AG04449 (cell line): ENCODE measurements at places on chromosomes 11 and 22.

GRCh38 chr11:117670924-117671323 lies 126.1 kb downstream of the DSCAML1 start:
- no peak for DNase-seq

- no peak for DNase-seq
These were observed 34.5 kb upstream of the RIC3 start for GRCh38 chr11:8203414-8203715.

DNA sequence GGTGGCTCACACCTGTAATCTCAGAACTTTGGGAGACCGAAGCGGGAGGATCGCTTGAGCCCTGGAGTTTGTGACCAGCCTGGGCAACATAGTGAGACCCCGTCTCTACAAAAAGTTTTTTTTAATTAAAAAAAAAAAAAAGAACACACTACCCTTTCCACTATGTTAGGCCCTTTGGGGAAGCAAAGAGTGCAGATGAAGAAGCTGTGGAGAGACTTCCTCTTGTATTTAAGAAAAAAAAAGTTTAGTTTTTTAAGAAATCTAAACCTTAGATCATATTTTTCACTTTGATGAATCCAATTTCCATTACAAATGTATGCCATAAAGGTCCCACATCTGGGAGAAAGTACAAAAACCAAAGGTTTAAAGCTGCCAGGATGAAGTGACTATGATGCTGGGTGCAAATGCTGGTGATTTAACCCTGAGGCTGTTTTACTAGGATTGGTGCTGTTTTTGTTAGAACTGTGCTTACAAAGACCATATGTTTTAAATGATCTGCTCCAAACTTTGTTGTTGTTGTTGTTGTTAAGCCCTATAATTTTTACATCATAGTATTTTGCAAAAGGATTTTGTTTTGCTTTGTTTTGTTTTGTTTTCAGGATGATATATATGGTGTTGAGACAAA lies 28.9 kb upstream of the ACER3 start:
- no peak for DNase-seq

GRCh38 chr11:128324531-128325141 lies 262.7 kb downstream of the ETS1 start:
- no peak for DNase-seq

GRCh38 chr11:46696212-46696558 lies 4.2 kb downstream of the ARHGAP1 start:
- DNase-seq = no peak

GRCh38 chr11:33935461-33936456 lies 43.9 kb upstream of the LMO2 start:
- DNase-seq = no peak

GRCh38 chr11:124762624-124763155 lies 600 bp upstream of the ESAM start:
- no peak for DNase-seq

DNA sequence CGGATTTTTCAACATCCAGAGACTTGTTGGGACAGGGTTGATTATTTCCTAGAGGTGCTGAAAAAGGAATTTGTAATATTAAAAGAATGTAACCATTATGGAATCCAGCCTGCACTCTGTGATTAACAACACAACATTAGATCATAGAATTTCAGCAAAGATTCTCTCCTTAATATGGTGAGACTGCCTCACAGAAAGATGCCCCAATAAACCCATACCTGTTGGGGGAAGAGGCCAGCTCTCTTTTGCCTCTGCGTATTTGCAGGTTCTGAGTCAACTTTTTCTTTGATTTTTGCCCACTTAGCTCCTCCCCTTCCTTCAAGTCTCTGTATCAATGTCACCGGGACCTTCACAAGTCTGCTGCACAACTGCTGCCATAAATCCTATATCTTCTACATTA lies 12.4 kb upstream of the MTMR3 start:
- DNase-seq = no peak

- no peak for DNase-seq
These were observed 47.1 kb upstream of the UCP3 start for GRCh38 chr11:74055938-74056337.

DNA sequence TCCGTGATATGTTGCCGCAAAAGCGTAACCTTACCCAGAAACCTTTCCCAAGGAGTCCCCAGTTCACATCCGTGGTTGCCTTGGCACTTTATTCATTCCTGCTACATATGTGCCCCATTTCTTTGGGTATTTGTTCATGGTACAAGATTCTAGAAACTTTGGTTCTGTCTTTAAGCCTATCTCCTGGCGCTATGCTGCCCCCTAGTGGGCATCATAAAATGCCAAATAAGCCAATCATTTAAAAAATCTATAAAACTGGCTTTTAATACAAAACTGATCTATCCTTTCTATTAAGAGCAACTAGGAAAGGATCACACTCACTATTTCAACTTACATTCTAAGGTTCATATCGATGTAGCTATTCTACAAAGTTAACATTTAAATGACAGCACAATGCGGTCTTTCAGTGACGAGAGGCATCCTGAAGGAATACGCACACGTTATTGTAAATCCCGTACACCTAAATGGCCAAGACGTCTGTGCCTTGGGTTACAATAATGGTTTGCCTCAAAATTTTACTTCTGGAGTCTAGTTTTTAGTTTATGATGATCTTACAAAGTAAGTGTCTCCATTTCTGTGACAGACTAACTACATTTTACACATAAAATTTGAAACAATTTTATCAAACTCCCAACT lies 16.2 kb downstream of the PIWIL3 start:
- no peak for DNase-seq

- no peak for DNase-seq
These were observed 68.1 kb downstream of the UBASH3B start for GRCh38 chr11:122723576-122723975.

DNA sequence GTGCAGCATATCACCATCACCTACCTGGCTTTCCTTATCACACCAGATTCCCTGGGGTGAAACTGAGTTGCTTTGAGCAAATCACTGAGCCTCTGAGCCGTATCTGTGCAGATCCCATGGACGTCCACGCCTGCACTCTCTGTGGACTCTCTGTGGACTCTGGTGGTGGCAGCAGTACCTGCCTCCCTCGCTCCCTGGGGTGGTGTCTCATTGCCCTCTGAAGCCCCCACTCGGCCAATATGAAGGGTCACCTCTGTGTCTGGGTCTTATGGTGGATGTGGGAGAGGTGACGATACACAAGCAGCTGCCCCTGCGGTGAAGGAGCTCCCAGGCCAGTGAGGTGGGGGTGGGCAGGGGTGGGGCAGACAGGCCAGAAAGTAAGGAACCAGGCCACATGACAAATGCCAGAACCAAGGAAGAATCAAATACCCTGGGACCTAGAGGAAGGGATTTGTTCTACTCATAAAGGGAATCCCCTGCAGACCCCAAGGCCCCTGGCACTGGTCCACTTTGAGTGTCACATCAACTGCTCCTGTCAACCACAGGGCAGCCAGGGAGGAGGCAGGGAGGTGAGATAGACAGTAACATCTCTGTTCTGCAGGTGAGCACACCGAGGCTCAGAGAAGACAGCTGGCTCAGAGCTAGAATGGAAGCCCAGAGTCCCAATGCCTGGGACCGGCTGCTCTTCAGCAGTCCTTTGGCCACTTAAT lies 9.2 kb upstream of the CHST1 start:
- DNase-seq = no peak

- no peak for DNase-seq
These were observed 4.5 kb downstream of the CD81 start for GRCh38 chr11:2381494-2382128.

GRCh38 chr22:22893077-22893805 lies 5.6 kb downstream of the IGLL5 start:
- DNase-seq = no peak

DNA sequence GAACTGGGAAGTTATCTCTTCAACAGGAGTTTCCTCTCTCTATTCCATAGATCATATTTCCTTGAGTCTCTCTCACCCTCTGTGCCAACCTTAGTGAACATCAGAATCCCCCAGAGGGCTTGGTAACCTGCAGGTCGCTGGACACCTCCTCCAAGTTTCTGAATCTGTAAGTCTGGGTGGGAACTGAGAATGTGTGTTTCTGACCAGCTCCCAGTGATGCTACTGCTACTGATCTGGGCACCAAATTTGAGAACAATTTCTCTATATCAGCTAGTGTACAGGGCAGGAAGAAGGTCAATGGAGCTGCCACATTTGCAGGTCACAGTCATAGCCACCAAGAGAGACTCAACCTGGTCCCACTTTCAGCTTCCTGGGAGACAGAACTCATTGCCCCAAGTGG lies 62.9 kb downstream of the RCN1 start:
- no peak for DNase-seq

- DNase-seq = no peak
These were observed 4.4 kb upstream of the KRTAP5-9 start for GRCh38 chr11:71543866-71544265.

- no peak for DNase-seq
These were observed 548.2 kb downstream of the TBC1D22A start for GRCh38 chr22:47310601-47311000.

DNA sequence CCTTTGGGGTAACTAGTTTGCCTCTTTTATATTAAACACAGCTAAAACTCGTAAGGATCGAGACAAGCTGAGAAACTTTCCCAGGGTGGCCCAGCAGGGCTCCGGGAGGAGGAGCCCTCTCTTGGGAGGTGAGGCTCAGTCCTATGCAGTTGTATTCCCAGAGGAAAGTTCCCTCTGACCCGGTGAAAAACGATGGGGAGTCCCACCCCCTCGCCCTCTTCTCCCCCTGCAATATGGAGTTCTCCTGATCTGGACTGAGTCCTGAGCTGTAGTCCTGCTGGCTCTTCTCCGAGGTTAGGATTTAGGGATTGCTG lies 1.3 kb downstream of the NTM start:
- no peak for DNase-seq

GRCh38 chr11:121321614-121322243 lies 29.2 kb downstream of the SC5D start:
- DNase-seq = no peak

GRCh38 chr11:117696540-117696939 lies 100.5 kb downstream of the DSCAML1 start:
- no peak for DNase-seq

DNA sequence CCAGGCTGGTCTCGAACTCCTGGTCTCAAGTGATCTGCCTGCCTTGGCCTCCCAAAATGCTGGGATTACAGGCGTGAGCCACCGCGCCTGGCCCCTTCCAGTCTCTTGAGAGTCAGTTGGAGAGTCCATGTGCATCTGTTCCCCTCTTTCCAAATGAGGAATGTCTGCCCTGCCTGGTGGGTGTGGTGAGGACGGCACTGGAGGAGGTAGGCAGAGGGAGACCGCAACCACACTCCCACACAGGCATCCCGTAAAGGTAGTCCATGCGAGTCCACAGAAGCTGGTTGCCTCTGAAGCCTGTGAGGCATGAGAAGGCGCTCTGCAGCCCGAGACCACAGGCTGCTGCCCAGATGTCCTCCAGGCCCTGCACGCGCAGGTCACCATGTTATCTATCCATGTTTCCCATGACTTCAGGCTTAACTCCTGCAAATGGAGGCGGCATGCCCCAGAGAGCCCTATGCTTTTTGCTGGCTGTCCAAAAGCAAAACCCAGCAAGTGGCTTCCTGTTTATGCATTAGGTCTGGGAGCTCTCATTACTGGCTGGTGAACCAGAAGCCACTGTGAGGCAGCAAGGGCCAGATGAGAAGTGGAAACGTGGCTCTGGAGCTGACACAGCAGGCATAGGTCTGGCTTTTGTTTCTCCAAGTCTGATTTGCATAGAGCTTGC lies 43.4 kb downstream of the GRIK4 start:
- DNase-seq = no peak

- DNase-seq = no peak
These were observed 1.9 kb downstream of the LRP4 start for GRCh38 chr11:46916286-46917108.

GRCh38 chr11:23836981-23837380 lies 659.9 kb upstream of the LUZP2 start:
- no peak for DNase-seq

GRCh38 chr11:67420147-67420645 lies 4.7 kb downstream of the CARNS1 start:
- no peak for DNase-seq

DNA sequence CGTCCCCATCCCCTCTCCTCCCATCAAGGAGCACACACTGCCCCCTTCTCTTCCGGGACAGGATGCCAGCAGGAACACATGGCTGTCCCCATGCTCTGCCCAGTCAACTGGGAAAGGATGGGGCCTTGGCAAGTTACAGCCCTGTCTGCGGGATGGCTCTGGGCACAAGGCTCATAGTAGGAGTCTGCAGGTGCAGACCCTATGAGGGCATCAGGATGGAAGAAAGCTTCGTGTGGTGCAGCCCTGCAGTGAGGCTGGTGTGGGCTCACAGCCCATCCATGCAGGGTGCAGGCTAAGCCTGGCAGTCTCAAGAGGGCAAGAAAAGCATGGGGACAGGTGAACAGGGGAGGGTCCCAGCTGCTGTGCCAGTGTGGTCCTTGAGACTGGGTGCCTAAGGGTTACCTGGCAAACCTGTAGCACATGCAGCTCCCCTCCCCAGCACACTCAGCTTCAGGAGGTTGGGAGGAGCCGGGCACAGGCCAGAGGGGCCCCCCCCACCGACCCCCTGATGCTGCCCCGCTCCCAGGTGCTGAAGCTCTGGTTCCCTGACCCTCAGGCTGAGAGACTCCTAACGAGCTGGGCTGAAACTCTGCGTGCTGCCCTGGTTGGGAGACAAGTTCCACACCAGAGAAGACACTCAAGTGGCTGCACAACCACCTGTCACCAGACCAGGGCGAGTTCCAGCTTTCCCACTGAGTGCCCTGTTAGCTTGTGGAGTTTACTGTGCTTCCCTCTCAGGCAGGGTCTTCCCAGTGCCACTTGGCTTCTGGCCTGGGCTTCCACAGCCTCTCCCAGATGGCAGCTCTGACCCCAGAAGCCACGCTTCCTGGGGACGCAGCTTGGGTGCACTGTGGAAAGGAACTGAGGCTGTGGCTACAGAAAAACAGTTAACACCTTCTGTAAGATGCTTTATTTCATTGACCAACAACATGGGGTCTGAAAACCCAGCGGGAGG lies 3.3 kb upstream of the SCARF2 start:
- no peak for DNase-seq

- no peak for DNase-seq
These were observed 4.7 kb downstream of the ZDHHC13 start for GRCh38 chr11:19121646-19122045.

- DNase-seq = no peak
These were observed 417.0 kb upstream of the DDI1 start for GRCh38 chr11:103619480-103619879.

DNA sequence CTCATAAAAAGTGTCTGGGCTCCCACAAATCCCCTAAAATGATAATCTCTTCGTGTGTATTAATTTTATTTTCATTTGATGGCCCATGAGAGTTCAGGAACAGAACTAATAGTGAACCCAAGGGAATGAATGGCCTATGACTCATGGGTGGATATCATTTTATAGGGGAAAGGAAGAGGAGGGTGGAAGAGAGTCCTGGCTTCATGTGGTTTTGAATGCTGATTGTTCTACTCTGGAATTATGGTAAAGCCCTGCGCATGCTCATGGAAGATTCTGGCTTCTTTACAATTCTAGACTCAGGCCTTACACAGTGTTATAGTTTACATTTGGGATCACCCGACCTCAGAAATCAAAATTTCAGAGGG lies 35.2 kb downstream of the MAML2 start:
- peak; percentile 66 for DNase-seq

- no peak for DNase-seq
These were observed 1033.7 kb upstream of the CCDC90B start for GRCh38 chr11:84319863-84320262.

- DNase-seq = no peak
These were observed at the start of gene PTH for GRCh38 chr11:13495929-13496328. PTH (minus strand) TSS chr11:13495997; CDS start chr11:13492855, 3,142 bp downstream.
